Left renal pelvis (tissue), 4 donors: ENCODE measurements at places on chromosomes 12 and 14.

GRCh38 chr14:39558525-39558924 lies 126.3 kb upstream of the FBXO33 start:
- no peak for DNase-seq

DNA sequence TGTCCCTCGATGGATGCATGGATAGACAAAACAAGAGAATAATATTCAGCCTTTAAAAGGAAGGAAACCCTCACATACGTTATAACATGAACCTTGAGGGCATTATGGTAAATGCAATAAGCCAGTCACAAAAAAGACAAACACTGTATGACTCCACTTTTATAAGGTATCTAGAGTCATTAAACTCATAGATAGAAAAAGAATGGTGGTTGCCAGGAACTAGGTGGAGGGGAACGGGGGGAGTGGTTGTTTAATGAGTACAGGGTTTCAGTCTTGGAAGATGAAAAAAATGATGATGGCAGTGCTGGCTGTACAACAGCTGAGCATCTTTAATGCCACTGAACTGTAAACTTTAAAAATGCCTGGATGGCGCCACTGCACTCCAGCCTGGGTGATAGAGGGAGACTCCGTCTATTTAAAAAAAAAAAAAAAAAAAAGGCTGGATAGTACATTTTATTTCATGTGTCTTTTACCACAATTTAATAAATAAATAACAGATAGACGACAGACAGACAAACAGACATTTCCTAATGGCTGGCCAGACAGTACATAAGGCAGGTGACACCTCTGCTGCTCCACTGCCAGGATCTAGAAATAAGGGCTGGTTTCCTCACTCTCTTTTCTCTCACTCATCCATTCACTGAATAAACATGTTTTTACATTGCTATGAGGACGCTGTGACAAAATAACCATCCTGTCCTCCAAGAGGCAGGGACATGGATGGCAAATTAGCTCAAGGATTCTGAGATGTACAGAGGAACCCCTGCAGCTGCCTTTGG lies 118.8 kb downstream of the FOXN3 start:
- DNase-seq = no peak

DNA sequence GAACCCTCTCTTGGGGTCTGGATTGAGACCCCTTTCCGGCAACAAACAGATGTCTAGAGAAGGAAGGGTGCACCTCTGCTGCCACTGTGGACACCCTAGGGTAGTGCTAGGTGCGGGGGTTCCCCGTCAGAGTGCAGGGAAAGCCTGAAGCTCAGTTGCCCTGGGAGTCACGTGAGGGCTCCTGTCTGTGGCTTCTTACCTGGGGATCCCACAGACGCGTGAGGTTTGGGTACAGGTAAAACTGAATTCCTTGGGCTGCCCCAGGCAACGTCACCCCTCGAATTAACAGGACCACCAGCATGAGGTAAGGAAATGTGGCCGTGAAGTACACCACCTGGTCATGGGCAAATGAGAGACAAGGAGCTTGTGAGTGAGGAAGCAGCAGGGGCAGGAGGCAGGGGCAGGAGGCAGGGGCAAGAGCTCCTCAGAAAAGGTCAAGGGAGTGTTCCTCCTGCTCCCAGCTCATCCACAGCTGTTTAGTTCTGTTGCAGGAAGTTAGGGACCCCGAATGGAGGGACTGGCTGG lies 21.0 kb upstream of the SLC6A12 start:
- no peak for DNase-seq

DNA sequence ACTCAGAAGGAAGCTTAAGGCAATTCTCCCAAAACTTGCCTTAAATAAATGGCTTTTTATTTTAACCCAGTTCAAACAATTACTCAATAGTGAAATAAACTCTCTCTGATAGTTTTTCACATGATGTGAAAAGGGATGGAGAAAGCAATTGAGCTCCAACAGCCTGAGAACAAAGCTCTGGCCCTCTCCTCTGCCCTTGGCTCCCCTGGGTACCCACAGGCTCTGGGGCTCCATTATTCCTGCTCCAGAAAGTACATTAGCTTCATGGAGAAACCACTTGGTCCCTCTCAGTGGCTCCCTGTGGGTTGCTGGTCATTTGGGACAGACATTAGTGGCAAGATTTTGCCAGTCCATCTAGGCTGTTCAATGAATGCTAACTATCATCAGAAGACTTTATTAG lies 242.8 kb downstream of the ATP23 start:
- DNase-seq = no peak

- no peak for DNase-seq
Measured at GRCh38 chr14:52338051-52338681, 24.1 kb downstream of the PTGER2 start.

GRCh38 chr12:71684081-71684480 lies 1.8 kb upstream of the TMEM19 start:
- DNase-seq = no peak

- no peak for DNase-seq
Measured at GRCh38 chr12:104263580-104264358, 39.8 kb upstream of the EID3 start.

DNA sequence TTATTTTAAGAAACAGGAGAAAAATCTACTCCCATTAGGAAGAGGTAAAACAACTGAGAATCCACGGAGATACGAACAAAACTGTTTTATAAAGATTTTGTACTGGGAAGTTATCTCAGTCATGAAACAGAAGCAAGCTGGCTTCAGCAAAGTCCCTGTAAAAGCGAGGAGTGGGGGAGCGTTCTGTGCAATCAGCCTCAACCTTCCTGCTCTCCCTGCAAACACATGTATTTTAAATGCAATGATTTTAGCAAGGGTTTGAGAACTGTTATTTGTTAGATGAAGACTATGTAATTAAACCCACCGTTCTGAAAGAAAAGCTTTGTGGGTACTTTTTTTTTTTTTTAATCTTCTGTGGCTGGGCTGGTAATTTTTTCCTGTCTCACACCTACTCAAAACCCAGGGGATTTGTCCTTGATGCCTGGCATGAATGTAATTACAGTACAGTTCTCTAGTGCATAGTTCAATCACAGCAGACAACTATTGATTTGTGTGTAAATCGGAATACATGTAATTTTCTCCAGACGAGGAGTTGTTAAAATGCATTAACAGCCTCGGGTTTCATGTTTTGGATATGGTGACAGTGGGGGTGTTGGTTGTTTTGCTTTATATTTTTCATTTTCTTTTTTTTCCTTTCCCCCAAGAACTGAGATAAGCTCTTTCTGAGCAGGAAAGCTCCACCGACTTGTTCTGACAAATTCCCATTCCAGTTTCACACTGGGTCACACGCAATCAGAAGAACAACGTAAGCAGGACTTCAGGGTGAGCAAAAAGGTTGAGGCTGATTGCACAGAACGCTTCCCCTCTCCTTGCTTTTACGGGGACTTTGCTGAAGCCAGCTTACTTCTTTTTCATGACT lies 153.6 kb downstream of the PHLDA1 start:
- no peak for DNase-seq

GRCh38 chr12:131764738-131765137 lies 53.8 kb downstream of the SFSWAP start:
- DNase-seq = no peak

DNA sequence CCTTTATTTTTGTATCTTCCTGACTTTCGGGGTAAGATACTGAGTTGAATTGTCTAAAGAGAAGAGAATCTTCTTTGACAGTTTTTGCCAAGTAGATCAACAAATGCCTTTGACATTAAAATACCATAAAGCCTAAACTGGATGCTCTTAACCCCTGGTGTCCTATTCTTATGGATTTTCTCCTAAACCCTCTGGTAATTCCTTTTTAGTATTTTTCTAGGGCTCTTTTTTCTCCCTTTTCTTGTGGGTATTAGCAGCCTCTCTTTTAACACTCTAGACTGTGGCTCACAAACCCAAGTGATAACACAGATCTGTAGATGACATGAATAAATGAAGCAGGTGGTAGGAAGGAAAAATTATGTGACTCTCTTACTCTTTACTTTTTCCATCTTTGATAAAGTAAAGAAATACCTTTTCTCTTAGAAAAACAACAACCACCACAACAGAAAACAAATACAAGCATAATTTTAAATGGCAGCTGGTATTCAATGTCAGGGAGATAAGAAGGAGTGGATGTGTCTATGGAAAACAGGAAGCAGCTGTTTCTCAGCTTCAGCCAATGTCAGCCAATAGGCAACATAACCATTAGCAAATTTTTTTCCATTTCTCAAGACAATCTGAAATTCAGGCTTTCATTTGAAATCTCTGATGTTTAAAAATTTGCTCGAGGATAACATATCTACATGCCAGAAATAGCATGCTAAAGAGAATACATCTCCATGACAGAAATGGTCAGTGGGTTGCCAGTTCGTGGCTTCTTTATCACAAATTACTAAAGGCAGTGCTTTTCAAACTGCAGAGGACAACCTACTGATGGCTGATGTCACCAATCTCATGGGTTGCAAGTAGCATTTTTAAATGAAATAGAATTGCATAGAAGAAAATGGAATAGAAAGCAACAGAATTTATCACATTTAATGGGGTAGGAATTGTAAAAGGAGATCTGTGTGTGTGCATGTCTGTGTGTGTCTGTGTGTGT lies 123.1 kb upstream of the KRR1 start:
- DNase-seq = no peak
